ENCODE measurements at places on chromosomes 5 and 9. TPM values are rescaled to one million over a fixed set of nuclear protein-coding genes. Genes with fewer than 3 reads are reported as not detected.

TMEM203 gene
- total RNA-seq, result 26.1 TPM

NUTM2G gene
- not detected for total RNA-seq

TXNDC8 gene
- total RNA-seq, result not detected

MYO10 gene
- 126 TPM for total RNA-seq

CXCL14 gene
- not detected for total RNA-seq

LECT2 gene
- not detected for total RNA-seq

All from pulmonary artery endothelial cell (primary cell).